ENCODE measurements at places on chromosomes 6 and 20. TPM values are rescaled to one million over a fixed set of nuclear protein-coding genes. Genes with fewer than 3 reads are reported as not detected.

Gene MRAP2
- total RNA-seq: 2.3 TPM

Gene MRPS10
- 22.5 TPM for total RNA-seq

Gene KHDC1L
- total RNA-seq: not detected

Gene SLC17A1
- not detected for total RNA-seq

Gene RSPH3
- total RNA-seq: 7.9 TPM

Gene GGTLC1
- total RNA-seq: not detected

Gene KCNB1
- 9.7 TPM for total RNA-seq

Gene MUC21
- not detected for total RNA-seq

Gene PSORS1C1
- 2.1 TPM for total RNA-seq

Gene SH3BGRL2
- 15.0 TPM for total RNA-seq

Gene ARMH2
- total RNA-seq: not detected

Gene NELFCD
- 28.2 TPM for total RNA-seq

Gene SPATS1
- total RNA-seq: not detected

Gene ESR1
- 11.6 TPM for total RNA-seq

Gene OVOL2
- total RNA-seq: not detected

Gene NRN1
- total RNA-seq: 15.9 TPM

Gene CCR6
- not detected for total RNA-seq

Gene TTBK1
- total RNA-seq: 0.14 TPM

Gene TMEM74B
- total RNA-seq: 0.74 TPM

Gene PSMA7
- 194 TPM for total RNA-seq

Gene JPH2
- 121 TPM for total RNA-seq

Gene TNFAIP3
- total RNA-seq: 19.0 TPM

Gene TAGAP
- 2.5 TPM for total RNA-seq

Gene SAMD3
- 1.5 TPM for total RNA-seq

Gene TSBP1
- not detected for total RNA-seq

Gene OARD1
- 14.5 TPM for total RNA-seq

Gene DCDC2
- total RNA-seq: not detected

Gene VGLL2
- not detected for total RNA-seq

Gene DUSP15
- total RNA-seq: 0.90 TPM

Gene CPXM1
- 9.6 TPM for total RNA-seq

Gene CFAP61
- total RNA-seq: 1.2 TPM

Gene RMND1
- total RNA-seq: 13.8 TPM

Gene LCA5
- 6.8 TPM for total RNA-seq

Gene HLA-DPB1
- total RNA-seq: 63.9 TPM

Gene COL21A1
- 13.2 TPM for total RNA-seq

Gene SPDEF
- total RNA-seq: not detected

Gene NPBWR2
- not detected for total RNA-seq

Gene SIRPB1
- total RNA-seq: 11.2 TPM

Gene GTSF1L
- not detected for total RNA-seq

Gene SOX4
- 7.4 TPM for total RNA-seq

Gene MDFI
- total RNA-seq: 6.5 TPM

Gene BPHL
- total RNA-seq: 11.0 TPM

Gene HSPA1B
- total RNA-seq: 106 TPM

Gene PDYN
- not detected for total RNA-seq

Gene RAB44
- total RNA-seq: 0.33 TPM

Gene MUC22
- total RNA-seq: not detected

Gene XKR7
- not detected for total RNA-seq

All from posterior vena cava (tissue), 2 donors.